ENCODE measurements at places on chromosomes 1 and 21. TPM values are rescaled to one million over a fixed set of nuclear protein-coding genes. Genes with fewer than 3 reads are reported as not detected.

Gene PIK3R3
- total RNA-seq = 79.8 TPM

Gene ANKRD35
- total RNA-seq = 1.6 TPM

Gene GABRD
- 2.9 TPM for total RNA-seq

GRCh38 chr1:89724369-89725010 is 91.6 kb downstream of the LRRC8C start:
- no peak for DNase-seq
